ENCODE measurements at places on chromosomes 3 and 15. TPM values are rescaled to one million over a fixed set of nuclear protein-coding genes. Genes with fewer than 3 reads are reported as not detected.

DNA sequence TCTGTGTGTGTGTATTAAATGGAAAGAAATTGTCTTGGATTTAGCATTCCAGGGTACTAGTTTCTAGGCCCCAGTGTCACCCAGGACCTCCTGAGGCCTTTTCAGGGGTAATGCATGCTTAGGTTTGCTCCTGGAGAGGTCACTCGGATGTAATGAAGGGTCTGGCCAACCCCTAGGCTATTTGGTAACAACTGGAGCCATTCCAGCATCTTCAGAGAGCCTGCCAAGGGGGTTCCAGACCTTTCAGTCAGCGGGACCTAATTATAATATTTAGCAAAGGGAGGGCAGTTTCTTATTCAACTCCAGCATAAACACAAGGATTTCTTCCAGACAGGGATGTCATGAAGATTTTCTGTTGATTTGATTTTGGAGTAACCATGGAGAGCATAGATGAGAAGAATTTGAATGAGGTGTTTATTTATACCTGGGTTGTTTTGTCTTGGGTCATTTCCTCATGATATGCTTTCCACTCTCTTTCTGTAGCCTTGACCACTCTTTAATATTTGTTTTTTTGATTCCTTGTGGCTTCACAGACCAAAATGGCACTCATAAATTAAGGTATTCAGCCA is 17.4 kb downstream of the KAT2B start:
- DNase-seq: no peak

DNA sequence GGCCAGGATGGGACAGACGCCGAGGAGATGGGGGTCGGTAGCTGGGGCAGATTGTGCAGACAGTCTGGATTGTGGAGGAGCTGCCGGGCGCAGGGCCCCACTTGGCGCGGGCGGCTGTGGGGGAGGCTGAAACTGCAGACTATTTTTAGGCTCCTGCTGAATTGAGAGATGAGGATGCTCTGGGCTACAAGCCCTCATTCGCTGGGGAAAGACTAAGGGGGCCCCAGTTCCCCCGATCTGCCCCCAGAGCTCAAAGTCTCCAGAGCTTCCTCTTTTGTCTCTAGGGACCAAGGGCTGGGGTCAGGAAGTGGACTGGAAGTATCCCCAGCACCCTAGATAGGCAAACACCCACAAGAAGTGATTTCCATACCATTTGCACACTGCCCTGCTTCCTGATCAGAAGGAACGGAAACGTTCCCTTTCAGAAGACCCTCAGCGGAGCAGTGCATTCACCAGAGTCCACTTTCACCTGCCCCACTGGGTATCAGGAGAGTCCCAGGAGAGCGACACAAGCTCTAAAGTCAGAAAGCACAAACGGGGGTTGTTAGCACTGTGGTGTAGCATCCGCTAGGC is 29.7 kb downstream of the SEMA7A start:
- no peak for DNase-seq

- no peak for DNase-seq
Observed at GRCh38 chr3:142150271-142150670, 927 bp upstream of the TFDP2 start.

DNA sequence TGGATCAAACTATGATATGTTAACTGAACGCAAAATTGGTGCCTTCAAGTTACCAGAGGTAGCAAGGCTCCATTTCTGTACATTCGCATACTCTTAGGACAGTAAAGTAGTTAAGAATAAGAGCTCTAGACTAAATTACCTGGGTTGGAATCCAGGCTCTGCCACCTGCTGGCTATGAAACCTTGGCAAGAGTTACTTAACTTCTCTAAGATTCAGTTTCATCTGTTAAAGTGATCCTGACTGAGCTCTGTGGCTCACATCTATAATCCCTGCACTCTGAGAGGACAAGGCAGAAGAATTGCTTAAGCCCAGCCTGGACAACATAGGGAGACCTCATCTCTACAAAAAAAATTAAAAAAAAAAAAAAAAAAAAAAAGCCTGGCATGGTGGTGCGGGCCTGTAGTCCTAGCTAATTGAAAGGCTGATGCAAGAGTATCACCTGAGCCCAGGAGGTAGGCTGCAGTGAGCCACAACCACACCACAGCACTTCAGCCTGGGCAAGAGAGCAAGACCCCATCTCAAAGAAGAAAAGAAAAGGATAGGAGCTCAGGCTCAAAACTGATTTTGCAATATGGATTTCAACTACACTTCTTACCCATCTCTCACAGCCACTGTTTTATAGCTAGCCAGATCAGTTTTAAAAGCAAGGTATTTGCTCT is 21.3 kb downstream of the GSK3B start:
- DNase-seq: no peak

- no peak for DNase-seq
Observed at GRCh38 chr3:154254527-154254926, 69.8 kb downstream of the DHX36 start.

- no peak for DNase-seq
Observed at GRCh38 chr15:89817701-89818280, 3.1 kb upstream of the ANPEP start.

GRCh38 chr3:58013973-58014649 is 5.9 kb downstream of the FLNB start:
- DNase-seq: no peak

GRCh38 chr3:67896130-67896529 is 241.7 kb upstream of the SUCLG2 start:
- no peak for DNase-seq

DNA sequence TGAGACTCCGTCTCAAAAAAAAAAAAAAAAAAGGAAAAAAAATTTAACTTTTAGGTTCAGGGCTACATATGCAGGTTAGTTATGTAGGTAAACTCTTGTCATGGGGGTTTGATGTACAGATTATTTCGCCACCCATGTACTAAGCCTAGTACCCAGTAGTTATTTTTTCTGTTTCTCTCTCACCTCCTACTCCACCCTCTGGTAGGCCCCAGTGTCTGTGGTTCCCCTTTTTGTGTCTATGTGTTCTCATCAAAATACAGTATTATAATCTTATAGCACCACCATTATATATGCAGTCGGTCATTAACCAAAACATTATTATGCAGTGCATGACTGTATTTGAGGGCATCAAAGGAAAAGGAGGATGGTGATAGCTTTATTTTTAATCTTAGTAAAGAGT is 47.3 kb downstream of the CHP1 start:
- no peak for DNase-seq

GRCh38 chr15:68650901-68651709 is 72.3 kb downstream of the CORO2B start:
- DNase-seq: peak; percentile 77

DNA sequence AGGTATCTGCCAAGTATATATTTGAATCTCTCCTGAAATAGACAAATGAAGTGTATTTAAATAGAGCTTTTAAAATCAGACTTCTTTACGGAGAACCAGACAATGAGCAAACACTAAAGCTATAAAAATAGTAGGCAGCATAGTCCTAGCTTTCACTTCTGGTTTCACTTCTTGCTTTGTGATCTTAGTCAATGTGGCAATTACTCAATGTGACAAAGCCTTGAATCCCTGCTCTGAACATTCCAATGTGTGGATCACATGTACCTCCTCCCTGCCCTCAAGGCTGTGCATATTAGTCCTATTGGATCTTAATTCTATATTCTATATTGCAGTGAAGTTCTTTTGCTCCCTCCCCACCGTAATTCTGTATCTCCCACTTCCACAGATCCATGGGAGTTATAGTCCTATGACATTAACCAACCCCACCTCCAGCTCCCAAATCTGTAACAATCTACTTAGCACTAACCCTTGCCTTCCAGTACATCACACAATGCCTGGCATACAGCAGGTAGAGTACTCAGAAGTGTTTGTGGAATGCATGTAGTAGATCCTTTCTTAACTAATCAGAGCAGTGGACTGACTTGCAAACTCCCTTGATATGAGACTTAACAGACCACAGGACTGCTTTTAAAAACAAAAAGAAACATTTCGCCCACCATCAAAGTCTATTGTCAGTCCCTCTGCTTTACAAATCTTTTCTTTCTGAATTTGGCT is 24.3 kb upstream of the CP start:
- DNase-seq: no peak

GRCh38 chr15:71600237-71600636 is 210.1 kb upstream of the NR2E3 start:
- DNase-seq: no peak

GRCh38 chr3:195150181-195151118 is 120.5 kb downstream of the XXYLT1 start:
- DNase-seq: peak; percentile 88

GRCh38 chr15:100761290-100761935 is 118.2 kb upstream of the ALDH1A3 start:
- DNase-seq: peak; percentile 53

DNA sequence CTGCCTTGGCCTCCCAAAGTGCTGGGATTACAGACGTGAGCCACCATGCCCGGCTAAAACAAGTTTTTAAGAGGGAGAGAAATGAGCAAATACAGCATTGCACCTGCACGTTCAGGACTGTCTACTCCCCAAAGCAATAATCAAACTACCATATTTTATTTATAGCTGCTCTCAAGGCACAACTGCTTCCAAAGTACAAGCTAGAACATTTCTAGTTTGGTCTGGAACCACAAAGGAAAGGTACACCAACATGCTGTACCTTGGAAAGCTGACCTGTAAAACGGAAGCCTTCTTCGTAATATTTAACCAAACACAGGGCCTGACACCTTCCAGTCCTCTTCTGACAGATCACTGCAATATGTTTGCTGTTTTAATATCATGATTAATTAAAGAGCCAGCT is 14.5 kb upstream of the VGLL4 start:
- no peak for DNase-seq

GRCh38 chr3:16794257-16794656 is 90.5 kb upstream of the PLCL2 start:
- no peak for DNase-seq

Gene OR5K2
- not detected for total RNA-seq

Gene ZIC4
- total RNA-seq: not detected

Gene PLS1
- 26.0 TPM for total RNA-seq

Gene LRRC28
- total RNA-seq: 20.3 TPM

Gene EPHB1
- 1.6 TPM for total RNA-seq

Gene ACKR2
- total RNA-seq: 5.2 TPM

Gene ULK3
- 43.9 TPM for total RNA-seq

Gene SLC15A2
- 63.6 TPM for total RNA-seq

Gene CMC1
- 17.8 TPM for total RNA-seq

Gene IGSF11
- total RNA-seq: 0.46 TPM

Gene SLC24A5
- 0.84 TPM for total RNA-seq

Gene TUSC7
- total RNA-seq: not detected

Data from upper lobe of right lung (tissue), 1 donor.